C1 segment of cervical spinal cord (tissue), 14 donors: ENCODE measurements at places on chromosomes 11 and 22.

GRCh38 chr22:50016988-50017700, 4.6 kb upstream of the IL17REL start:
- no peak for DNase-seq

GRCh38 chr11:96465512-96465911, 75.7 kb downstream of the JRKL start:
- DNase-seq: no peak

- peak; percentile 88 for DNase-seq
Observed at GRCh38 chr22:37953437-37954179, at the start of the genes C22orf23 and POLR2F. C22orf23 (minus strand) TSS chr22:37953601; CDS start chr22:37953149, 452 bp downstream. POLR2F (plus strand) TSS chr22:37953699; CDS start chr22:37953788, 89 bp downstream.

DNA sequence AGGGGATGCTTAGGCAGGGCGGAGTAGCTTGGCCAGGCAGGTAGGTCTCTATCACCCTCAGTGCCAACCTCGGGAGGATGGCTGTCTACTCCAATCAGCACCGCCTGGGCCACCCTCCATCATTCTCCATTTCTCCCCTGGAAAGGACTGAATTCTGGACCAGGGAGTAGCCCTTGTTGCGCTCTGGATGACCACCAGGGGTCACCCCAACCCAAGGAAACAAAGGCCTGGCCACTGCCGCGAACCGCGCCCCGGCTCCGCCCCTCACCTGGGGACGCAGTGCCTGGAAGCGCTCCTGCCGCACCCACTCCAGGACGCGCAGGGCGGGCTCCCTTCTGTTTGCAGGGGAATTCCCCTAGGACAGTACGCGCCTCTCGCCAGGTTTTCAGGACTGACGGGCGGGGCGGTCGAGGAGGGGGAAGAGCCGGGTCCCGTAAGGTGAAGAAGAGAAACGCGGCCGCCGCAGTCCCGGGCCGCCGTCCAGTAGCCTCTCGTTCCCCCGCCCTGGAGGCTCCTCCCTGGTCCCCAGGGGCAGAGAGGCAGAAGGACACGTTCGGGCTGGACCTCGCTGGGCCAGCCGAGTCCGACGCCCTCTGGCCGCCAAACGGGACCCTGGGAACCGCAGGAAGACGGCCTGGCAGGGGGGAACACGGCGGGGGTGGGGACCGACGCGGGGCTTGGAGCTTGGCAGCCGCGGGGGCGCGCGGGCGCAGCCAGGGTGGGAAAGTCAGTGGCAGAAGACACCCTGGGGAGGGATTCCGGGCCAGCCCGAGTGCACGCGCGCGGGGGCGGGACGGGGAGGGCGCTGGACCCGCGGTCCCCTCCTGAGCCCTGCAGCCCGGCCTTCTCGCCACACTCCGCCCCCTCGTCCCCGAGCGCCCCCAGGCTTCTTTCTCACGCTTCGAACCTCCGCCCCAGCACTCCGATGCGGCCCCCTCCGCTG, 7.1 kb downstream of the SCN4B start:
- peak; percentile 92 for DNase-seq

DNA sequence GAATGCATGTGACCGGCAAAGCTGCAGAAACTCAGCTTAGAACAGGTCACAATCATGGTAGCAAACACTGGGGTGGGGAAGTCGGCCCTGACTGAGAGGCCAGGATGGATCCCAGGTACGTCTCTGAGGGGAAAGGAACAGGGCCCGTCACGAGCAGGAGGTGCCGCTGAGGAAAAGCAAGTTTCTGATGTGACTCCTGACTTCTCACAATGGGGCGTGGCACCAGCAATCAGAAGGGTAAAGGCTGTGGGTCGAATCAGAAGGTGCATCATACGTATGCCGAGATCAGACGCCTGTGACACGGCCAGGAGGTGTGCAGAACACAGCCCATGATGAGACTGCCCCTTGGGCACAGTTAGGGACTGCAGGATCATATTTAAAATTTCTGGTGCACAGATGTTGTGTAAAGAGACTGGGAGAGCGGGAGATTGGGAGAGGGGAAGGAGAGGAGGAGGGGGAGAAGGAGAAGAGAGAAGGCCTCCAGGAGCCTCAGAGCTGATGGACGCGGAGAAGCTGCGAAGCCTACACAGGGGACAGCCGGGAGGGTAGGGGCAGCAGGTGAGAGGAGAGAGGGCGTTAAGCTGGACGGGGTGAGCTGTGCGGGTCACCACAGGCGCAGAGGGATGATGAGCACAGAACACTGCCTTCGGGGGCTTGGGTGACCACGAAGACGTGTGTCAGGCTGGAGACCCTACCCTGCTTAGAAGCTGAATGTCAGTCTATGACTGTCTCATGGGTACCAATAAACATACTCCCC, 30.7 kb downstream of the KRTAP5-5 start:
- DNase-seq: no peak

DNA sequence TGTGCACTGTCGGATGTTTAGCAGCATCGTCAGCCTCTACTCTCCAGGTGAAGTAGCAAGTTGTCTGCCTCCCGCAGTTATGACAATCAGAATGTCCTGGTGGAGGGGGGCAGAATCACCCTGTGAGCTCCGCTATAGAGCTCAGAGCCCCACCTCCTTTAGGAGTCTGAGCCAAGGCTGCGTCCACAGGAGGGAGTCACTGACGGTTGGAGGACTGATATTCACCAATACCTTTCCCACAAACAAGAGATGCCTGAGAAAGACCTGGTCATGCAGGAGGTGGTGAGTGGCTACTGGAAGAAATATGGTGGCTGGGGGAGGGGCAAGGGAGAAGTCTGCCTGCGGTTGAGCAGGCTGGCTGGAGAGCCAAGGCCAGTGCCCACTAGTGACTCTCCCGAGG, 41.7 kb upstream of the ADA2 start:
- no peak for DNase-seq

- DNase-seq: peak; percentile 61
Observed at GRCh38 chr11:57761301-57762234, at the start of gene CTNND1. CTNND1 (plus strand) TSS chr11:57761802; CDS start chr11:57791479, 29,677 bp downstream.

GRCh38 chr11:2220173-2220771, 48.7 kb upstream of the TH start:
- DNase-seq: no peak
